AG20443 (cell line): ENCODE measurements at places on chromosomes 1 and 21.

DNA sequence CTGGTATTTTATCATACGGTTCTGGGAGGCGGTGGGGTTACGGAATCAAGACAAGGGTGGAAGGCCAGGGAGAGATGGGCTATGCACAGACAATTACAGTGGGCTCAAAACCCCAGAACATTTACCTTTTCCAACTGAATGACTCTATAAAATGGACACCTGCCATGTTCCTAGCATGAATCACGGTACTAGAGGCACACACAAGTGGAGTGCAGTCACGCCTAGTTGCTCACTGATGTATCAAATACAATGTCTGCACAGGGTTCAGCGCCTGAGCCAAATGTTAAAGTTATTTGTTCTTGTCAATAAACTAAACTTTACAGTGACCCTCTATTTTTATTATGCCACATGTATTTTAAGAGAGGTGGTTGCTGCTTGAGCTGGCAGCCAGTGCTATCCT, 121.4 kb downstream of the ATG4C start:
- DNase-seq: no peak

DNA sequence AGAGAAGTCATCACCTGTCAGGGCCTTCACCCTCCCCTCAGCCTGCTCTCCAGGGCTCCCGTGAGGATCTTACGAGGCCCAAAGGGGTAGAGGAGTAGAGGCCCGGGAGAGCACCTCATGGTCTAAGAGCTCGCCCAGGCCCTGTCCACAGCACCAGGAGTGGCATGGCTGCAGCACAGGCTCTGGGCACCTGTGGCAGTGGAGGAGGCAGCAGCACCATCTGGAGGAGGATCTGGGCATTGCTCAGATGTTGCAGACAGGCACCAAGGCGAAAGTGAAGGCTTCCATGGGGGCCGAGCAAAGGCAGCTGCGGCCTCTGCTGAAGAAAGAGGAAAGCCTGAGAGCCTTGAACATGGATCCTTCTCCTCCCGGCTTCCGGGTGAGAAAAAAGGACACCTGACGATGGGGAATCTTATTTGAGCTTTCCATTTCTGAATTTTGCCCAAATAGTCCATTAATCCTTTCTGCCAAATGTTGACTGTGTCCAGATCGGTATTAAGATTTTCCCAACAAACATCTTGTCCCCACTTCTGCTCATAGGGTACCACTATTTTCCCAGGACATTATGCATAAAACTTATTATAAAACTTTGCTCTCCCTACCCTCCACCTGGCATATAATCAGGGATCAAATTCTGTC, 604.7 kb downstream of the PTPRC start:
- DNase-seq: peak; percentile 65

- DNase-seq: peak; percentile 81
These were observed 23.8 kb downstream of the SEC16B start for GRCh38 chr1:177945943-177946650.

GRCh38 chr1:113147073-113147625, 74.2 kb downstream of the LRIG2 start:
- DNase-seq: no peak

DNA sequence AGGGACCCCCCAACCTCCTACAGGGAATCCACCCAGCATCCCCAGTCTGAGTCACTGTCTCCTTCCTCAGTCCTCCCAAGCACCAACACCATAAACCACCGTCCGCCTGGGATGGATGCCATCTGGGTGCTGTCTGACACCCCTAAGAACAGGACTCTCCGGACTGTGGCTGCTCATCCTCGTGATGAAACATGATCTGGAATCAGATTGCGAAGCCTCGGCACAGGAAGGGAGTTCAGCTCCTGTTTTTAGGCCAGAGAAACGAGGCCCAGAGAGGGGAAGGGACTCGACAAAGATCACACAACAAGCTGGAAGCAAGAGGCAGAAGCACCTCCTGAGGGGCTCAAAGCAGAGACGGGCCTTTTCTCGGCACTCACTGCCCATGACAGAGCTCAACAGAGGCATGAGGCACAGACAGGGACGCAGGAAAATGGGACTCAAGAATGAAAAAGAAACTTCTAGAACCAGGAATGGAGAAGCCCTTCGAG, 8.4 kb downstream of the KCNN3 start:
- DNase-seq: no peak

DNA sequence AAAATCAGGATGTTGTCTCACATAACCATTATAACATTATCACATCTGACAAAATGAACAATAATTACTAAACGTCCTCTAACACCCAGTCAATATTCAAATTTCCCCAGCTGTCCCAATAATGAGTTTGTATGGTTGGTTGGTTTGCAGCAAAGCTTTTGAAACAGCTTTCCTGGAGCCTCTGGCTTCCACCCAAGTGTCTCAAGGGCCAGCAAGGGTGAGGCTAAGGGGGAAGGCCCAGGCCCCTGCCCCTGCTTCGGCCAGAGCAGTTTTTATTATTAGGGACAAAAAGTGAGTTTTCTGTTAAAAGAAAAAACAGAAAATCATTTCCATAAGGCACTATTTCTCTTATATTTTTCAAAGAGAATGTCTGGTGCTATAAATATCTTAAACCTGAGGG, 19.1 kb upstream of the AVPR1B start:
- DNase-seq: no peak

GRCh38 chr1:23215751-23216449, 1.4 kb downstream of the HTR1D start:
- no peak for DNase-seq

GRCh38 chr1:189315035-189315901, 1162.4 kb downstream of the BRINP3 start:
- DNase-seq: no peak

DNA sequence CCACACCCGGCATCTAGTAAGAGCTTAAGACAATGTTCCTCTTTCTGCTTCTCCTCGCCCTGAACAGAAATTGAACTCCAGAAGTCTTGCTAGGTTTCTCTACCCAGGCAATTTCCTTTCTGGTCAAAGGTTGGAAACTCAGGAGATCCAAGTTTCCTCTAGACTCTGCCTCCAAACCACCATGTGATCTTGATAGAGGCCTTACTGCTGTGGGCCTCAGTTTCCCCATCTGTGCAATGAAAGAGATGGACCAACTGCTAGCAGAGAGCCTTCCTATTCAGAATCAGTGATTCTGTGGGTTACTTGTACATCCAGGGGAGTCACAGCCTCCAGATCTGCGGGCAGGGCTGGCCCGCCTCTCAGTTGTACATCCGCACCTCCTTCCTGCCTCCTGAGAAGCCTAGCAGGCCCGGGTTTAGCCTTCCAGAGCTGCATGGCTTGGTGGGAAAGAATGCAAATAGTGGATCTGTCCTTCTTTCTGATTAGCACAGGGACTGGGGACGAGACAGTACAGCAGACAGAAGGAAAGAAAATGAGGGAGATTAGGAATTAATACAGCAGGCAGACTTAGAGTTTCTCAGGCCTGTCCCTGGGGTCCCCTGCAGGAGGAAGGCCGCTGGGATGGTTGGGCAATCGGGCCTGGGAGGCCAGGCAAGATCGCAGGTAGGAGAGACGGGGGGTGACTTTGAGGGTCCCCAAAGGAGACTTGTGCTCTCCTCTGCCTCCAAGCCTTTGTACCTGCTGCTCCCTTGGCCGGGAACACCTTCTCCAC, 83.9 kb downstream of the PAX7 start:
- DNase-seq: no peak

DNA sequence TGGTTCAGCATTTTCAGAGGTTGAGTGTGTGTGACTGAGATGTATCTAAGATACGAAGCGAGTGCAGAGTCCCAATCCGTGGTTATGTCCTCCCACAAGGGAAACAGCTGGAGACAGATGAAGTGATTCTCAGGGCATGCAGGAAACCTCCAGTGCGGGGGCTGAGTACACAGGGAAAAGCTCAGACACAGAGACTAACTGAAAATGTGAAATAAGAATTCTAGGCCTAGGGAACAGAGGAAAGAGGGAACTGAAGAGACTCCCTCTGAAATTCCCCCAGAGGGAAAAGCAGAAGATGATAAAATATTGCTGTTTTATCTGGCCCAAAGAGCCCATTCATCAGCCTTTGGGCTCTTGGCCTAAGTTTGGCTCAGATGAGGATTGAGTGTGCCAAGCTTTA, 116.8 kb downstream of the LRRC53 start:
- no peak for DNase-seq

DNA sequence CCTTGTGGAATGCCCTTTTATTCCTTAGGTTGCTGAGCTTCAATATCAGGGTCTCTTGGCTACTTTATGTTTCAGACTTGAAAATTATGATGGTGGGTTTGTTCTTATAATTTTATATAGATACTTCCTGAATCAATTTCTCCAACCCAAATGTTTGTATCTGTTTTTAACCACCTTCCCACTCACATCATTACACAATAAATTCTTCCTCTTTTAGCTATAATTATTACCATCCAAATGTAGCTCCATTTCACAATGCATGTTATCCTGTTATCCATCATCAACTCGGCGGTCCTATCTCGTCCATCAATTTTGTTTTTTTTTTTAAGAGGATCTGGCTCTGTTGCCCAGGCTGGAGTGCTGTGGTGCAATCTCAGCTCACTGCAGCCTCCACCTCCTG, 357.6 kb upstream of the ZP4 start:
- DNase-seq: no peak

DNA sequence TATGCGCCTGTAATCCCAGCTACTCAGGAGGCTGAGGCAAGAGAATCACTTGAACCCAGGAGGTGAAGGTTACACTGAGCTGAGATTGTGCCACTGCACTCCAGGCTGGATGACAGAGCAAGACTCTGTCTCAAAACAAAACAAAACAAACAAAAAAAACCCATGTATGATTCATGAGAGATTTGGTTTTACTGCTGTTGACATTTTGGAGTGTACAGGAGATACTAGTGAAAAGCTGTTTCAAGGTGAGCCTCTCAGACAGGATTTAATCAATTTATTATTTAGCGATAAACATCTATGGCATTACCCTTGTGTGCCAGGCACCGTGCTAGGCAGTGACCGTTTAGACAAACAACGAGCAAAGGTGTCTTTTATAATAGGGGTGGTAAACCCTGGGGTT, 16.5 kb downstream of the LHX4 start:
- DNase-seq: no peak

- DNase-seq: no peak
These were observed 3.0 kb downstream of the TTC24 start for GRCh38 chr1:156582388-156583017.

DNA sequence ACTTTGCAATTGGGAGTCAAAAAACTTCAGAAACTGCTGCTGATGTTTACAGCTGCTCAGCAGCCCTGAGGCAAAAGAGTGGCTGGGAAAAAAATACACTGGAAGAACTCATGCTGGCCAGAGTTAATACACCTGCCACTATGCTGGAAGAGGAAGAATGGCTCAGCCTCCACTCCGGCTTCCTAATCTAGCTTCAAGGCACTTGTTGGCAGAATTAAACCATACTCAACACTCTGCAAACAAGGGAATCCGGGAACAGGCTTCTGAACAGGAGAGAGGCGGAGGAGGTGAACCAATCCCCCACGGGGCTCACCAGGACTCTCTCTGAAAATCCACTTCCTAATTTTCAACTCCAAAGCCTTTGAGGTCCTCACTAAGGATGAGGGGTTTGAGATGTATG, 120.1 kb downstream of the CCDC185 start:
- no peak for DNase-seq

DNA sequence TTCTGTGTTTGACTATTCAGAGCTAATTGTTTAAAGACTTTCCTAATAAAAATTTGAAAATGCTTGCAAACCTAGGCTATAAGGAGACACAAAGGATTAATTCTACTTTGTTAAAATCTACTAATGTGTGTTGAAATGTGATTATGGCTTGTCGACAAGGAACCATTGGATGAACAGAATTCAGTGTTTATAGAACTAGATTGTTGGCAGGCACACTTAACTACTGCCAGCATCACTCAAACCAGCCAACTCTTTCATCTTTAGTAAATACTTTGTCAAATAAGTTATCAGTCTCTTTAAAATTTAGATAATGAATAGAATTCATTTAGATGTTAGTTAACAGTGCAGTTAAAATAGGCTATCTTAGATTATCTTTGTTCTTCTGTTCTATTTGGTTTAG, 27.6 kb downstream of the HS2ST1 start:
- DNase-seq: no peak

DNA sequence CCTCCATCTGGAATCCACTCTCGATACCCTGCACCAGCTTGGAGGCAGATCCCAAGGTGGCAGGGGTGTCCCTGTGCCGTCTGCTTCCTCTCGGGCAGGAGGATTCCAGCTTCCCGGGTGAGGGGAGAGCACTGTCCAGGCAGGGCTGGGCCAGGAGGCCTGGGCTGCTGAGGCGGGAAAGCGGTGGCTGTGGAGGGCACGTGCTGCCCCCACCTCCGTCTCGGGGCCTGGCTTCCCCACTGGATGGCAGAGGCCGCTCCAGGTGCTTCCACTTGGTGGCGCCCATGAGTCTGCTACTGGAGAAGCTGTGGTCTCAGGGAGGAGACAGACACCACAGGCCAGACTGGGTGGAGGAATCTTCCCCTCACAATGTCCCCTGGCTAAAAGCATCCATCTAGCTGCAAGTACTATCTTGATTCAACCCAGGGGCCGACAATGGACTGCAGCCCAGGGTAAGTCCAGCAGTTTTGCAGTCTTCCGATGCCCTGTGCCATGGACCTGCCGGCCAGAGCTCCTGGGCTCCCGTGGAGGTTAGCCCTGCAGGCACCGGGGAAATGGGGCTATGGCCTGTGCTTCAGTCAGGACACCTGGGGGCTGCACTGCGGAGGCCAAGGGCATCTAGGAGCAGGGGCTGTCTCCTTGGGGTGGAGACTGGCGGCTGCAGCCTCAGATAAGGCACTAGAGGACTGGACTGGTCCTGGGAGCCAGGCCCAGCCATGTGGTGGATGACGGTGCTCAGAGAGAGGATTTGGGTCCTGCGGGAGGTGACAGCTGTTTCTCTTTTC, 41.3 kb upstream of the EIF4G3 start:
- peak; percentile 59 for DNase-seq

DNA sequence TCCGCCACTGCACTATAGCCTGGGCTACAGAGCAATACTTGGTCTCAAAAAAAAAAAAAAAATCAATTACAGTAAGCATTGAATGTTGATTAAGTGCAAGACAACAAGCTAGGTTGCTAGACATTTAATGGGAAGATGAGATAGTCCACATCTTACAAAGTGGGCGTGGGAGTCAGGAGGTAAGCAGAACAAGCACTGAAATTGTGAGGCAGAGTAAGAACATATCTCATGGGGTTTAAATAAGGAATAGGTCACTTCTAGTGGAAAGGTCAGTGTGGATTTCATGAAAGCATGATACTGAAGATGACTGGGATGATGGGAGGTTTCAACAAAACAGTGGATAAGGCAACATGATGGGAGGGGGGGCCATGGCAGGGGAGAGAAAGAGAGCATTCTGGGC, 1.9 kb upstream of the OLFML2B start:
- no peak for DNase-seq

DNA sequence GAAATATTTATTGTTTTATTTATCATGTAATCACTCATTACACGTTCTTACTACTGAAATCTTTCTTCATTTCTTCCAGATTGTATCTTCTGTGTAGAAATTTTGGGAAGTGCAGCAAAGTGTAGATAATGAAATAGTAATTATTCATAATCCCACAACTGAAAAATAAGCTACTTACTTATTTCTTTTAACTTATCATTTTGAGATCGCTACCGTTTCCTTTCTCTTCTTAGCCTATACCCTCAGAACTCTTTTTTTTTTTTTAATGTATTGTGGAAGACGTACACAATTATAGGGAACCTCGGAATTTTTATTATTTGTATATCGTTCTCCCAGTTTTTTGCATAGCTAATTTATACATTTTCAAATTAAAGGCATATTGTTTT, 518 bp upstream of the FH start:
- no peak for DNase-seq
